Amniotic stem cell (primary cell): ENCODE measurements at places on chromosomes 5 and 9.

DNA sequence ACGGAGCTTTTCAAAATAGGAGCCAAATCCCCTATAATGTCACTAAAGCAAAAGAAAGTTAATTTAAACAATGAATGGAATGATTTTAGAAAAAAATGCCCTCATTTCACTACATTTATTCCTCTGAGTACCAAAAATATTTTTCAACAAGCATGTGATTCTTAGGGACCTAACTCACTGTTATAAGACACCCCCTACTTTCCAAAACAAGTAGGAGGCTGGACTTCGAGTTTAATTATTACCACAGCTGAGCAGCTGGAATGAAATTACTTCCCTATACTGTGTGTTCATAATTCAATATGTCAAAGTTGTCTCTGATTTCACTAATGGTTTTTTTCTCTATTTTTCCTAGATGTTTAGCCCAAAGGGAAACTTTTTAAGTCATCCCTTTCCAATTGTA, 61.6 kb downstream of the SAXO1 start:
- DNase-seq: no peak

DNA sequence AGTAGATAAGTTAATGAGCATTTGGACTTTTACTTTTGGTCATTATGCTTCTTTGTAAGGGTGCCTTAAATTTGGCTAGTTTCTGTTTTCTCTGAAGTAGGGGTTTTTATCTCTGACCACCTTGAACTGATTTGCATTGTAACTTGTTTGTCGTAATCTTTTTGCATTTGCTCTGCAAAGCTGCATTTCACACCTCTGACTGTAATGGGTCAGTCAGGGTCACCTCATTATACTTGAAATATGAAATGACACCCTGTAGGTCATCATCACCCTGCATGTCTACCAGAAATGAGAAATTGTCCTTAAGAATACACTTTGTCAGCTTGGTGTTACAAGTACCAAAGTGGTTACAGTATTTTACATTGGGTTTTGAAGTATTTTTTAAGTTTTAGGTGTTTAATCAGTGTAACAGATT, 74.0 kb downstream of the KCNN2 start:
- DNase-seq: no peak

DNA sequence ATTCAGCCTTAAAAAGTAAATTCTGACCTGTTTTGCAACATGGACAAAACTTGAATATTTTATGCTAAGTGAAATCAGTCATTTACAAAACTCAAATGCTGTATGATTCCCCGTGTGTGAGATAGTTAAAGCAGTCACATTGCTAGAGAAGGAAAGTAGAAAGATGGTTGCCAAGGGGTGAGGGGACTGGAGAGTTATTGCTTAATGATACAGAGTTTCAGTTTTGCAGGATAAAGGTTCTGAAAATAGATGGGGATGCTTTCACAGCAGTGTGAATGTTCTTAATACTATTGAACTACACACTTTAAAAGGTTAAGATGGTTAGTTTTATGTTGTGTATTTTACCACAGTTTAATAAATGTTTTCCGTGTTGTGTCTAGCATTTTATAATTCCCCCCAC, 51.2 kb downstream of the SGCD start:
- DNase-seq: no peak

GRCh38 chr5:142961440-142962173, 191.4 kb downstream of the ARHGAP26 start:
- no peak for DNase-seq

GRCh38 chr5:77423022-77423750, 68.9 kb downstream of the WDR41 start:
- no peak for DNase-seq

- no peak for DNase-seq
Observed at GRCh38 chr5:134246771-134247427, 21.0 kb upstream of the PPP2CA start.

GRCh38 chr9:19934301-19934871, 145.5 kb upstream of the SLC24A2 start:
- no peak for DNase-seq

DNA sequence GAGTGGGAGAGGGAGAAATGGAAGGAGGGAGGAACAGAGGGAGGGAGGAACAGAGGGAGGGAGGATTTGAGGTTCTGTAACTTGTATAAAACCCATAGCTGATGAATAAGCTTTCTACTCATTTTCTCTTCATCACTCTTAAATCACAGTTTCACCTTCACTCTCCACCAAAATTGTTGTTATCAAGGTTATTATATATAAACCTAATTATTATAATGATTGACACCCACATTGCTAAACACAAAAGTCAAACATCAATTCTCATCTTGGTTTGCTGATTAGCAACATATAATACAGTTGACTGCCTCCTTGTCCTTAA, 229.0 kb upstream of the PAPPA start:
- no peak for DNase-seq

DNA sequence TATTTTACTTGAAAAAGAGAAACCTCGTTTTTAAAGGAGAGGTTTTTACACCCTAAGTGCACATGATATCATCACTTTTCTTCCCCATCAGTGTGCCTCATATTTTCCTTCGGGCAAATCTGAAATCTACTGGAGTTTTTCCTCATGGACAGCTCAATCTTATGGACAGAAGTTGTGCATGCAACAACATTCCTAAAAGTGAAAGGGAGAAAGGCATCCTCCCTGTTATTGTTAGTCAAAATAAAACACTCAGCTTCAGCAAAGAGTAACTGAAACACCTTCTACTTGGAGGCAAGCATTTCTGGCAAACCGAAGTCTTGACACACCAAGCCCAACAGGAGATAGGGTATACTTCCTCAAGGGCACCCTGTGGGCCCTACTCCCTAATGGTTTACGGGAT, 217.9 kb downstream of the BNC2 start:
- DNase-seq: no peak

- DNase-seq: no peak
Observed at GRCh38 chr5:143220748-143221251, 182.7 kb downstream of the NR3C1 start.

DNA sequence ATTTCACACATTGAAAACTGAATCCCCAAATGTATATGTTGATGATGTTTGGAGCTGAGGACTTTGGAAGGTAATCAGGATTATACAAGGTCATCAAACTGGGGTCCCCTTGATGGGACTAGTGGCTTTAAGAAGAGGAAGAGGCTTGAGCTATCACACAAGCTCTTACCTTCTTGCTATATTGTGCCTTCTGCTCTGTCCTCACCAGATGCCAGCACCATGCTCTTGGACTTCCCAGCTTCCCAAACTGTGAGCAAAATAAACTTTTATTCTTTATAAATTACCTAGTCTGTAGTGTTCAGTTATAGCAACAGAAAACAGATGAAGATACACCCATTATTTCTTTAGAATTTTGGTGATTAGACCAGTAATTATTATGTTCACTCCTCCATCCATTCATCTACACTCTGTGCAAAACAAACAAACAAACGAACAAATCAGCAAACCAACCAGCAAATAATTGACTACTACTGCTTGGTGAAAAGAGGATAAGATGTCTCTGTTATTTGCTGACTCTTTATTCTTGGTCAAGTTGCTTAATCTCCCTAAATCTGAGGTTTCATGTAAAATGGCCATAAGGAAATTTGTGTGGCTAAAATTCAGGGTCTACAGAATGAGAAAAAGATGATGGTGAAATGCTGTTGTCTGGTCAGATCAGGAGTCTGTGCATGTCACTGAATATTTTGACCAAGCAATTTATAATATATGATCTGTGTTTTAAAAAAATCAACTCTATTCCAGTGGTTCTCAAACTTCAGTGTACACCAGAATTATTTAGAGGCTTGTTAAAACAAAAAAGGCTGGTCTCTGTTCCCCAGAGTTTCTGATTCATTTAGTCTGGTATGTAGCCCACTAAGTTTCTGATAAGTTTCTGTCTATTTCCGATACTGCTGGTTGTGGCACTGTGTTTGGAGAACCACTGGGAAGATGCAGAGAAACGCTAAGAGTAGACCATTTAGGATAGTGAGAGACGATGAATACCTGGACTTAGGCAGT, 854.1 kb downstream of the MAT2B start:
- DNase-seq: no peak

GRCh38 chr5:139966856-139967255, 76.2 kb downstream of the NRG2 start:
- no peak for DNase-seq

DNA sequence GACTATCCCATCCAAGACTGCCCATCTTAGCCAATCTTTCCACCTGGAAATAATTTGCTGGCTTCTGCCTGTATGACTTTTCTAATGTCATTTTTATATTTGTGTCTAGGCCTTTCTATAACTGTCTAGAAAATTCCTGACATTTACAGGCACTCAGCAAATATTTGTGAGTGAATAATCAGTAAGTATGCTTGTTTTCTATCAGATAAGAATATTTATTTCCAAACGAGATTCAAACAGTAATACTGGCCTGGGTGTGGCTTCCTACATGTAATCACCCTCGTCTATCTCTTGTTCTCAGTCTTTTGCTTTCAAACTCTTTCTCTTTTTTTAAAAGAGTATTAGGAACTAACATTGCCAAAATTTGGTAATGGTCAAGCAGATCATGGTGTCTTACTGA, 466.2 kb downstream of the RAB3C start:
- DNase-seq: no peak

DNA sequence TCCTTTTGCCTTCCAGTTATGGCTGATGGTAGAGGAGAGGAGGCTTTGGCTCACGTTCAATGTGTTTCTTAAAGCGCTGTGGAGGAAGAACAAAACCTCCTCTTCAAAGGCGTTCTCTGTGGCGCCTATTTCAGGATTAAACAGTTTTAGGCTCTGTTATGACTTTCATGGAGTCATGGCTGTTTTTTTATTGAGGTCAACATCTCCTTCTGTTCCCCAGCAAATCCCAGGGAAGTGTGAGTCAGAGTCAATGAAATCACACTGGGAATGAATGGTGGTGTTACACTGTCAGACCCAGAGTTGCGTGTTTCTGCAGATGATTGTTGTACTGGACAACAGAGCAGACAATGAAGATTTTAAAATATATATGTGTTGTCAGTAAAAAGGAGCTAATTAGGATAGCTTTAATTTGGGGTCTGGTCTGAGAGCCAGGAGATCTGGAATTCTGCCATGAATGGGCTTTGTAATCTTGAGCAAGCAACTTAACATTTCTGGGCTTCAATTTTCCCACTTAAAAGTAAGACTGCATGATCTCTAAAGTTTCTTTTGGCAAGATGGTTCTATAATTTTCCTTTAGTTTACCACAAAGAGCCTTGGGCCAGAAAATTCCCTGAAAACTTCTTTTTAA, 240.7 kb downstream of the CSNK1G3 start:
- peak; percentile 52 for DNase-seq

- no peak for DNase-seq
Observed at GRCh38 chr5:15234911-15235310, 265.1 kb upstream of the FBXL7 start.

GRCh38 chr5:77425998-77426659, 66.0 kb downstream of the WDR41 start:
- DNase-seq: no peak

DNA sequence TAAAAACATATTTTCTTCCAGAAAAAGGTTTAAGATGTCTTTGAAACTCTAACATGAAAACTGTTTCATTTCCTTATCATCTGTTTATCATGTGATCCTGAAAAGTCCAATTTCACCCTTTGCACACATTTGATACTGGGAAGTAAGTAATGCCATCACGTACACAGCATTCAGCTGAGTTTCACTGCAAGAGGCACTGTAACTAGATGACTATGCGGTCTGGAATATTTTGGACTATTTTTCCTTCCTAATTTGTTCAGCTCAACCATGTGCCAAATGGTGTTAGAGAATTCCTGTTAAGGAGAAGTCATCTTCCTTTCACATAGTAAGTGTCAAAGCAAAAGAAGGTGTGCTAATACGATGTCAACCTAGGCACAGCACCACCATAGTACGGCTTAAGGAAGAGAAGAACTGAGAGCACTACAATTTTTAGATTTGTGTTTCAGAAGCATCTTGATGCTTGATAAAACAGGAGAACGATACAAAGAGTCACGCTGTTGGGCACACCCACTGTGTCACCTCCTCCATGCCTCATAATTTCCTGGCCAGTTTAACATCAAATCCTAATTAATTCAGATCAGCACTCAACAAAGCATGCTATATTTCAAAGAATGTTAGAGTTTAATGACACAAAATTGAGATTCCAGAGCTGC, 77.5 kb downstream of the GNAQ start:
- no peak for DNase-seq

- DNase-seq: no peak
Observed at GRCh38 chr5:110653231-110653970, 73.1 kb downstream of the TMEM232 start.

- DNase-seq: no peak
Observed at GRCh38 chr5:174570662-174571061, 153.7 kb upstream of the MSX2 start.

DNA sequence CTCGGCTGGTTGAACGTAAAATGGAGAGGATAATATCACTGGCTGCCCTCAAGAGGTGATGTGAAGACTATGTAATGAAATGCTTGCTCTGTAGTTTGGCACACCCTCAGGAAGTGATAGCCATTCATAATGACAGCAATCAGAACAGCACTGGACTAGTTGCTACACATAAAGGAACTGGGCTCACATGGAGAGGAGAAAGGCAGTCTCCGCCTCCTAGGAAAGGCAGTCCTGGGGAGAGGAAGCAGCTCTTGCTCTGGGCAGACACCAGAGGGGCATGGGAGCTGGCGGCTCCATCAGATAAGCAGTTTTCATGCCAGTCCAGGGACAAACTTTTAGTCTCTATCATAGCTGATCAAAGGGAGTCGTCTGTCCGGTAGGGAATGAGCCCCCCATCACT, 46.9 kb downstream of the ARHGEF37 start:
- no peak for DNase-seq

DNA sequence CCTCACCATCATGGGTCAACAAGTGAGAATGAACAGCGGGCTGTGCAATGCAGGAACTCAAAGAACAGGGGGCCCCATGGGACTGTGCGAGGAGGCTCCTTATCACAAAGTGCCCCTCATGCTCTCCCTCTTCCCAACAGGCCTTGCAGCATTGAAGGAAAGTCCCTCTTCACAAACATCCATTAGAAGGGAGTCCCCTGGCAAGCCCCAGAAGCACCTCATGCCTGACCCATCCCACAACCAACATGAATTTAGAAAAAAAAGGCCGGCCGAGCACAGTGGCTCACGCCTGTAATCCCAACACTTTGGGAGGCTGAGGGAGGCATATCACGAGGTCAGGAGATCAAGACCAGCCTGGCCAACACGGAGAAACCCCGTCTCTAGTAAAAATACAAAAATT, 122.6 kb upstream of the FSTL4 start:
- DNase-seq: no peak

DNA sequence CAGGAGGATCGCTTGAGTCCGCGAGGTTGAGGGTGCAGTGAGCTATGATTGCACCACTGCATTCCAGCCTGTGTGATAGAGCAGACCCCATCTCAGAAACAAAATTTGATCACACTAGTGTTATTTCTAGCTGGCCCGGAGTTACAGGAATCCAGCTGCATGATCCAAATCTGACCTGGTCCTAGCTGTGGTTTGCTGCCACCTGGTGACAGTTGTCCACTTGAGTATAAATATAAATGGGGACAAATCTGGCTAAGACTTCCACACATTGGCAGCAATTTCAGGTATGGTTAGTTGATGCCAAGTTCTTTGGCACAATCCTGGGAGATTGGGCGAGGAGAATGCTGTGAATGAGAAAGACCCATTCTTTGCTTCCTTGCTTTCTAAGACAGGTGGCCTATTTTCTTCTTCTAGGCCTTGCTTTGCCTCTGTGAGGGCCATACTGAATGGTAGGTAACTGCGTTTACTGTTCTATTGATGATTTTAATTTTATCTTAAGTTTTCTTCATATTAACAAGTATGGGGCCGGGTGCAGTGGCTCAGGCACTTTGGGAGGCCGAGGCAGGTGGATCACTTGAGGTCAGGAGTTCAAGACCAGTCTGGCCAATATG, 35.4 kb downstream of the UBE2R2 start:
- peak; percentile 29 for DNase-seq

- DNase-seq: no peak
Observed at GRCh38 chr9:31759703-31760102, 624.7 kb upstream of the ACO1 start.

GRCh38 chr9:107698779-107699178, 209.2 kb upstream of the KLF4 start:
- no peak for DNase-seq
